Epithelial cell of esophagus (primary cell): ENCODE measurements at places on chromosomes 5 and 9.

DNA sequence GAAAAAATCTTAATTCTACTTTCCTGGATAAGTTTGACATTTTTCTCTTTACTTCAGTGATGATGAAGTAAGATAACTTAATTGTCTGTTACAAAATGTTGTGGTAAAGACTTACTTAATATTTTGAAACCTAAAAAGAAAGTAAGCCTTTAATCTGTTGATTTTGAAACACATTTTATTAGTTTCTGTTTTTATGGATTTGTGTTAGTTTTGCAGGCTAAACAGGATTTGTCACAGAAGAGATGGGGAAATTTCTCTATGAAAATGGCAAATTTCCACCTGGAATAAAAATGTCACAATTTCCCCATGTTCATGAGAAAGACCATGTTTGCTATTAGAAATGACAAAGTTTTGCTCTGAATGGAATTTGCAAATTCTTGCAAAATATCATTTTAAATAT is 237.1 kb downstream of the RFX3 start:
- DNase-seq = no peak

GRCh38 chr9:123556464-123557435 is 200.8 kb downstream of the CRB2 start:
- DNase-seq = no peak

DNA sequence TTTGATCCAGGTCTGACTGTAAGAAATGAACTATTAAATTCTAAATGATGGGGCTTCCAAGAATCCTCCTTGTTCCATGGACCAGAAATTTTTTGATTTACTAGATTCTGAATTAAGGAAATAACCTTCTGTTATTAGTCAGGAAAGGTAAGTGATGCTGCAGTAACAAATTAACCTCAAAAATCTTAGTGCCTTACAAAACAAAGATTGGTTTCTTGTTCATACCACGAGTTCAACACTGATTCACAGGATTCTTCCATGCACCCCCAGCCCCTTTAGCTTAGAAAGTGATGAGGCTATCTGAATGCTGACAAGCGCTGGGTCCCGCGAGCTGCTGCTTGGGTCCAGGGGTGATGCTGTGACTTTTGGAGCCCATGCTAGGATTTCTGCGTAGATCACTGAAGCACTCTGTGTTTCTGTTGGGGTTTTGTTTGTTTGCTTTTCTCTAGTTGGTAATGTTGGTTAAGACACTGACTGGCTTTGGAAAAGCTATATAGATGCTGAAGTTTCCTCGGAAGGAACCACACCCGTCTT is 52.3 kb downstream of the COL15A1 start:
- no peak for DNase-seq

DNA sequence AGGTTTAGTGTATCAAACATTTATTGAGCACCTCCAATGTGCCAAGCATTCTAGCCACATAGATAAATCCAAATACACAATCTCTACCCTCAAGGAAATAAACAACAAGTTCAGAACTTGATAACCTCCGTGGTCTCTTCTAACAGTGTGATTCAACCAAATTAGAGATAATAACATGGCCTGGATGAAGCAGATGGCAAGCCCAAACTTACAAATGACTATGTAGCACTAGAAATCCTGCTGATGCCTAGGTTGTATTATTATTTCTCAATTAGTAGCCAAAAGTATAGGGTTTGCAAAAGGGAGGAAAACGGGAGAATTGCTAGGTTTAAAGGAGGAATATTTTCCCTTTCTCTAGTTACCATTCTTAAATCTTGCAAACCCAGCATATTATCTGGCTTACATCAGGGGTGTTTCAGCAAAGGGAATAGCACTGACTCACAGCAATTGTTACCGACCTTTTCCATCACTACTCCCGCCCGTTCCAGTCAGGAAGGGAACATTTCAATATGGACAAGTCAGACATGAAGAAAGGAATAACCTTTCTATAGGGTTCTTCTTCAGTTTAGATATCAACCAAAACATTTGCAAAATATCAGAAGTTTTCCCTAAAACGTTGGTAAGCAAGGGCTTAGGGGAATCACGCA is 2.3 kb downstream of the DPYSL3 start:
- DNase-seq = peak; percentile 49

- peak; percentile 51 for DNase-seq
Measured at GRCh38 chr5:1975898-1976765, 93.4 kb upstream of the IRX4 start.
